ENCODE measurements at places on chromosomes 13 and 19.

- peak; percentile 20 for DNase-seq
These were observed 10.6 kb upstream of the UBE2S start for GRCh38 chr19:55418185-55418584.

DNA sequence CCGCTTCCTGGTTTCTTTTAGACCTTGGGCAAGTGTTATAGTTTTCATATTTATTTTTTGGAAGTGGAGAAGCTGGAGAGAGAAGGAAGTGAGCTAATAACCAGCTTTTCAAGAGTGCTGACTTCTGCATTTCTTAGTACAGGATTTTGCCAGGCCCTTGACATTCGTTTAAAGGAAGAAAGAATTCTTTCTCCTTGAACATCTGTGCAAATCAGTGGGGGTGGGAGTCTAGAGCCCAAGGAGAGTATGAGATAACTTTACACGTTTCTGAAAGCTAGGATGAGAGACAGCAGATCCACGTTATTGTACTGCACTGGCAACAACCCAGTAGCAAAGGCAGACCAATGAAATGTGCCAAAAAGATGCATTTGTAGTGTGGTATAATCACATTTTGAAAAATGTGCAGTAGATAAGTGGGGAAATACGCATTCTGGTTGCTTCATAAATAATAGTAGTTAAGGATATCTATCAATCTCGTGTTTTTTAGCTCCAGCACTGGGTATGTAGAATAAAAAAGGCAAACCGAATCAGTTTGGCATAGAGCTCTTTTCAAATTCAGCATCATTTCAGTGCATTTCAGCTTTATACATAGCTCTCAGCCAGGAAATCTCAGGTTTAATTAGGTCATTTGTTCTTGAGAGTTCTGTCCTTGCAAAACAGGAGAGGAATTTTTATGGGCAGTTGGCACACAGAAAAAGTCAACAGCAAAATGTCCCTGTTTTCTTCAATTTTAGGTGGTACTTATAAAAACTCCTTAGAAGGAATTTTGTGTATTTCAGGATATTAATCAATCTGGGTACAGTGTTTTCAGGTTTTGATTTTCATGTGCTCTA lies 4.3 kb downstream of the RNF113B start:
- no peak for DNase-seq

- DNase-seq: no peak
These were observed 97.3 kb downstream of the TDRD3 start for GRCh38 chr13:60494296-60494695.

DNA sequence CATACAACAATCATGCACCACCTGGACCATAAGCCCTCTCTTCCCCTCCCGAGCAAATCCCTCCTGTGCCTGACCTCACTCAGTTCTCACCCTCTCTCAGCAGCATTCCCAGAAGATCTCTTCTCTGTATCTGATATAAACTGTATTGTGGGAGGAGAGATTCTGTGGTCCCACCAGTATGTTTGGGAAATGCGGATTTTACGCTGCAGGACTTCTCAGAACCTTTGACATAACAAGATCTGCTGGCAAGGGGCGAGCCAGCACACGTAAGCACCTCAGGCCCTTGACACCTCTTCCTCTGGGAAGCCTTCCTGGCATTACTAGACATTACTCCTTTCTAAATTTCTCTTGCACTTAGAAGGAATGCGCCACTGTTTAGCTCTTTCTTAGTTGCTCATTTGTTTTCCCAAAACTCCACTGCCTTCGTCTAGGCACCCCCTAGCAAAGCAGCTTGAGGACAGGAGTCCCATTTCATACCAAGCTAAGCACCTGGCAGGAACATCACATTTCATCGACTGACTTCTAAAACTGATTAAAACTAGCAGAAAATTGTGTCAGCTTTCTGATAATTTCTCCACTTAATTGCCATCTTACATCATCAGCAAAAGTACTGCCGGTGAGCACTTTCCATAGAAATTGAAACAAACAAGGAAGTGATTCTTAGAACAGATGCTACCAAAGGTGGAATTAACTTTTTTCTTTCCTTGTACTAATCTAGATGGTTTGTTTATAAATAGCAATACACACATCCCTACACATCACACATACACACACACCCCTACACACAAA lies 63.2 kb downstream of the CCDC70 start:
- no peak for DNase-seq

DNA sequence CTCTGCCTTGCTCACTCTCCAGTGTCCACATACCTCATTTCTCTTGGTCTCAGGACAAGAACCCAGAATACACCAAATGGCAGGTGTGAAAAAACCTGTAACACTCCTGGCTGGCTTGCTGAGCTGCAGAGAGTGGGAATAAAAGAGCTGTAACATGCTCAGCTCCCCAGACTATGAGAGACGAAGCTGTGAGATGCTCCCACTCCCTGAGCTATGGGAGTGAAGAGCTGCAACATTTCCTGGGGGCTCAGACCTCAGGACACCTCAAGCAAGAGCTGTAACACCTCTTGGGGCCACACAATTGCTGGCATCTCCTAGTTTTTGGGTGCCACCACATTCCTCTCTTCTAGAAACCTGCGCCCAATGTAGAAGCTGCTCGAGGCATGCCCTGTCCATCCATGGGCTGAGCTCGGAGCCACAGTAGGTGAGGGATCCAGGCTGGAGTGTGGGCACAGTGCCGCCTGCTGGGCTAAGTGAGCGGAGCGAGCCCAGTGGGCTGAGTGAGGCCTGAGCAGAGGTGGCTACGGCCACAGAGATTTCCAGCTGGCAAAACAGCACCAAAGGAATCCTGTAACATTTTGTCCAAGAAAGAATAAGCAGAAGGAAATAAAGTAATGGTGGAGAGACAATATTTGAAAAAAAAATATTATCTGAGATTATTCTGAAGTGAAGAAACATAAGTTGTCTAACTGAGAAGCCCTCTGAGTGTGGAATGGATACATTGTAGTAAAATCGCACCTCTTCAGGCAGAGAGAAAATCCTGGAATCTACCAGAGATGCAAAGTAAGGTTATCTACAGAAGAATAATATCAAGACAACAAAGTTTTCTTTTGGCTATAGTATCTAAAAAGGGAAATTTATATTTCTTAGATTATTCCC lies 186.2 kb upstream of the PCDH9 start:
- no peak for DNase-seq

DNA sequence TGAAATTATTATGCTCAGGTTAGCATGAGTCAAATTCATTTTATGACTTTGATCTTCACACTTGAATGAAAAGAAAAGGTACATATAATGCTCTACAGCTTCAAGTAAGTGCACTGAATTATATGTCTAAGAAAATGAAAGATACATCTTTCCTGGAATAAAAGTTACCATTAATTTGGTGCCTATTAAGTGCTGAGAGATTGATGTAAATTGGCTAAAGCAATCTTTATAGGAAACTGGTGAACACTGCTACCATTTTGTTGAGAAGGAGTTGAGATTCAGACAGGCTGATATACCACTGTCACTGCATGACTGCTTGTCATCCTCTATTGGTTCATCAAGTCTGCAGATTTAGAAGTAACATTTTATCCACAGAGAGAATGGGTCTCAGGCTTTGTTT lies 416.8 kb upstream of the SPRY2 start:
- DNase-seq: no peak

DNA sequence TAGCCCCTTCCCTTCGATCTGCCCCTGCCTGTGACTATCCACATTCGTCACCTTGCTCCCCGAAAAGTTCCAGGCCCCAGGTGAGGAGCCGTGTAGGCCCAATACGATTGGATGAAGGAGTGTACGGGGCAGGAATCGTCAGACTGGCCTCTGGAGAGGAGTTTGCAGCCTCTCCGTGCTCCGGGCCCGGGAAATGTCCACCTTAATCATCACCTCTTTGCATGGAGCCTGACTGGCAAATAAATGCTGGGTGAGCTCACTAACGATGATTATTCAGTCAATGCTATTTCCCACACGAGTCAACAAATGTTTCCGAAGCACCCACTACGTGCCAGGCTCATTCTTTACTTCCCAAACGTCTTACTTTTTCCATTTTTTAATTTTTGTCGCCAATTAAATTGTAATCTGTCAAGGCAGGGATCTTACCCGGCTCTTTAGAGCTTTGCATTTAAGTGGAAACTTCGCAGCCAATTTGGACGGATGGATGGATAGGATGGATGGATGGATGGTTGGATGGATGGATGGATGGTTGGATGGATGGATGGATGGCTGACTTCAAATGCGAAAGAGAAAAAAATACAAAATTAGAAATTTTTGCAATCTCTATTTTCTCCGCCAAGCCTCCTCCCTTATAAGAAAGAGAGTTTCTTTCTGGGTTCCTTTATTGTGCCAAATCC lies 45.8 kb downstream of the TGDS start:
- peak; percentile 62 for DNase-seq

GRCh38 chr13:91375116-91375729 lies 23.2 kb upstream of the GPC5 start:
- DNase-seq: no peak

- DNase-seq: no peak
These were observed 4.9 kb downstream of the ZSCAN1 start for GRCh38 chr19:58038688-58039204.

- no peak for DNase-seq
These were observed 2.7 kb downstream of the PRKACA start for GRCh38 chr19:14114854-14115253.

GRCh38 chr13:30831515-30831914 lies 74.6 kb upstream of the MEDAG start:
- no peak for DNase-seq

DNA sequence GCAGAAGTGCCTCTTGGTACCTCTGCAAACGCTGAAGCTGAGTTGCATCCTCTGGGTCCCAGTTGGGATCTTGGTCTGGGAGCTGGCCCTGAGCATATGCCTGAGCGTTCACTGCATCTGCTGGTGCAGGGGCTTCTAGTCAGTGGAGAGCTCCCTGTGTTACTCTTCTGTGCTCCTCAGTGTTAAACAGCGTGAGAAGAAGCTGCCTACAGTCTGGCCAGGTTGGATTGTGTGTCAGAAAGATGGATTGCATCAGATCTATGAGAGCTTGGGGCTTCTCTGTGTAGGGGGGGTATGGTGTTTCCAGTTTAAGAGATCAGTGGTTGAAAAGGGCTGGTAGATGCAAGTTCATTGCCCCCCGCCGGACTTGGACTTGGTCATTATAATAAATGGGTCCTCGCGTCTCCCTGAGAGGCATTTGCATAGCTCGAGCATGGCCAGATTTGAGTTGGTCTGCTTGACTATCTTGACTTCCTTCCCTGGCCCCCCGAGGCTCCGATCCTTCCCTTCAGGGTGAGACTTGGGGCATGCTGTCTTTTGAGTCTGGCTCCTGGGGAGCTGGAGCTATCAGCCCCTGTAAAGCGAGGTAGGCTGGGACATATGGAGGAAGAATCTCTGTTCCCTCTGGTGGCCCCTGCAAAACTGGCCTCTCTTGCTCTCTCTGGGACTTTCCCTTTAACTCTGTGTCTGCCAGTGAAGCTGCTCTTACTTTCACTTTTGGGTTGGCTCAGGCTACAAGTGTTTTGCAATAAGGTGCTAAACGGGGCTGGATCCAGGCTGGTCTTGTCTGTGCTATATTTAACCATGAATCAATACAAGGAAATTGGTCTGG lies 52.9 kb downstream of the OR10H4 start:
- no peak for DNase-seq

DNA sequence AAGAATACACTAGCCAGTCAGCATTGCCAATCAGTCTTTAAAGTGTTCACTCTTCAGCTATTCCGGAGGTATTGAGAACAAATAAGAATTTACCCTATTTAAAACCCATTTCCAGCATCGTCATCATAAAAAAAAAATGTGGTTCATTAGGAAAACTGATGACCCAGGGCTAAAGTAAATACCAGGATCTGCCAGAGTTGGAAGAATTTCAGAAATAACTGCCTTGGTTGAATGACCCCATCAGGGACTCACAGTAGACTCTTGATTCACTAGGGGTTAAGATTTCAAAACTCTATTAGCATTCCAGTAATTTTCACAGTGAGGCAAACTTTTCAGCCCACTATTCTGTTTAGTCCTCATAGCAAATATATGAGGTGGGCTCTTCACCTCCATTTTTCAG lies 377.0 kb downstream of the ITGBL1 start:
- DNase-seq: no peak

DNA sequence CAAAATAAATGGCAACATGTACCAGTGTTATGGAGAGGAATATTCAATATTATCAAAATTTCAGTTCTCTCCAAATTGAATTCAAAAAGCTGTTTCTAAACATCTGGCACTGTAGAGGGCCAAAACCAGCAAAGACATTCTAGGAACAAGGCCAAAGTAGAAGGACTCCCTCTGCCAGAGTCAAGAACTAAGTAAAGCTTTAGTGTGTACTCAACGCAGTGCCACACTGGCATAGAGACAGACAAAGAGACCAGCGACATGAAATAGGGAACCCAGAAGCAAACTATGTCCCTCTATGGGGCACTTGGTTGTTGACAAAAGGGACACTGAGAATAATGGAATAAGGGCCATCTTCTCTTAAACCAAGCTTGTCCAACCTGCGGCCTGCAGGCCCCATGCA lies 15.6 kb downstream of the SCGB2B2 start:
- DNase-seq: no peak

- no peak for DNase-seq
These were observed 517.7 kb downstream of the MYO16 start for GRCh38 chr13:109146912-109147647.

- no peak for DNase-seq
These were observed 46.5 kb downstream of the RFX2 start for GRCh38 chr19:6063576-6064335.

- DNase-seq: no peak
These were observed 43.7 kb downstream of the ALOX5AP start for GRCh38 chr13:30779016-30779415.

GRCh38 chr13:32159137-32159869 lies 127.7 kb downstream of the FRY start:
- no peak for DNase-seq

GRCh38 chr13:102654756-102655155 lies 40.1 kb downstream of the METTL21C start:
- no peak for DNase-seq

GRCh38 chr19:14096272-14096992 lies 5.9 kb upstream of the SAMD1 start:
- no peak for DNase-seq
